Thoracic aorta (tissue), 2 donors: ENCODE measurements at places on chromosomes 3 and 15.

- no peaks in the 10 kb centered on the region for H3K36me3 ChIP-seq
- no peak overlapping the region for H3K4me3 ChIP-seq
- no peak for DNase-seq
- H3K27me3 ChIP-seq: no peaks in the 10 kb centered on the region
- no peak overlapping the region for H3K27ac ChIP-seq
Observed at GRCh38 chr3:3893590-3893989, 94.4 kb downstream of the LRRN1 start.

DNA sequence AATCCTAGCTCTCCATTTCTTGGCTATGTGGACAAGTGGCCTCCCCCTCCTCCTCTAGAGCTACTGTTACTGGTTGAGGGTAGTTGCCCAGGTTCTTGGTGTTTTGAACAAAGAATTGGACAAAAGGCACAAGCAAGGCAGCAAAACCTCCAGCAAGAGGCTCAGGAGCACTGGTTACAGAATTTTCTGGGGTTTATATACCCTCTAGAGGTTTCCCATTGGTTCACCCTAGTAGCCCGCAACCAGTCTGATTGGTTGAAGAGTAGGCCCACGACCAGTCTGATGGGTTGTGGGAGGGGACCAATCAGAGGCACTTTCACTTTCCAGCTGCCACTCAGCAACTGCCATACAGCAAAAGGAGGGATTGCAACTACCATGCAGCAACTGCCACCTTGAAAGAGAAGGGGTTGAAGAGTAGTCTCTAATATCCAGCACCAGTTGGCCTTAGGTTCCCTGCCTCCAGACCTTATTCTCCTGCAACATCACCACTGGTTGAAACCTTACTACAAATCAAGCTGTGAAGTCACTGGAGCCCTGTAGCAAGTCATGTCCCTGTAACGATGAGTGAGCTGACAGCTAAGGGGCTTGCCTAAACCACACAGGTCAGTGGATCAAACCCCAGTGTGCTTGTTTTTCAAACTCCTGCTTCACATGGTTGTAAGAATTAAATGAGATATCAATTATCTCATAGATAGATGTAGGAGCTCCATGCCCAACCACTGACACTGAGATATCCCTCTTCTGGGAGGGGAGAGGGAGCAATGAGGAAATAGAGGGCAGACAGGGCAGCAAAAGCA lies 2.9 kb upstream of the C15orf39 start:
- no peaks in the 10 kb centered on the region for H3K36me3 ChIP-seq
- DNase-seq: no peak
- peaks cover 10% of the 10 kb centered on the region for H3K4me1 ChIP-seq
- no peaks in the 10 kb centered on the region for H3K27me3 ChIP-seq
- no peak overlapping the region for H3K4me3 ChIP-seq
- no peak overlapping the region for H3K27ac ChIP-seq

DNA sequence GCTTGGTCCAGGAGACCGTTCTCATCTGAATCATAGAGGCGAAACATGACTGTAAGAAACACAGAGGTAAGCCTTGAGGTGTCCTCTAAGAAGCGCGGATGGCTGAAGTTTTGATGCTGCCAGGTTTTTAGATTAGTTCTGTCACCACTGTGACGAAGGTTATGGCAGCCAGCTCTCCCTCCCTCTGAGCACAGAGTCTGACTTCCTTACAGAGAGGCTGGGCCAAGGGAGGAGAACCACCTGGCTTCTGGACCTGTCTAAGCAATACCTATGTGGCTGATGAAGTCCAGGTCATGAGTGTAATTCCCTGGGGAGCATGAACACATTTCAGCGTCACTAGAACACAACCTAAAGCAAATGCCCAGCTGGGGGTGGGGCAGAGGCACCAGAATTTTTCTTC lies 77.4 kb downstream of the DGKG start:
- peaks cover 43% of the 10 kb centered on the region for H3K4me1 ChIP-seq
- no peaks in the 10 kb centered on the region for H3K36me3 ChIP-seq
- no peak overlapping the region for H3K27ac ChIP-seq
- no peak overlapping the region for H3K4me3 ChIP-seq
- no peak for DNase-seq

DNA sequence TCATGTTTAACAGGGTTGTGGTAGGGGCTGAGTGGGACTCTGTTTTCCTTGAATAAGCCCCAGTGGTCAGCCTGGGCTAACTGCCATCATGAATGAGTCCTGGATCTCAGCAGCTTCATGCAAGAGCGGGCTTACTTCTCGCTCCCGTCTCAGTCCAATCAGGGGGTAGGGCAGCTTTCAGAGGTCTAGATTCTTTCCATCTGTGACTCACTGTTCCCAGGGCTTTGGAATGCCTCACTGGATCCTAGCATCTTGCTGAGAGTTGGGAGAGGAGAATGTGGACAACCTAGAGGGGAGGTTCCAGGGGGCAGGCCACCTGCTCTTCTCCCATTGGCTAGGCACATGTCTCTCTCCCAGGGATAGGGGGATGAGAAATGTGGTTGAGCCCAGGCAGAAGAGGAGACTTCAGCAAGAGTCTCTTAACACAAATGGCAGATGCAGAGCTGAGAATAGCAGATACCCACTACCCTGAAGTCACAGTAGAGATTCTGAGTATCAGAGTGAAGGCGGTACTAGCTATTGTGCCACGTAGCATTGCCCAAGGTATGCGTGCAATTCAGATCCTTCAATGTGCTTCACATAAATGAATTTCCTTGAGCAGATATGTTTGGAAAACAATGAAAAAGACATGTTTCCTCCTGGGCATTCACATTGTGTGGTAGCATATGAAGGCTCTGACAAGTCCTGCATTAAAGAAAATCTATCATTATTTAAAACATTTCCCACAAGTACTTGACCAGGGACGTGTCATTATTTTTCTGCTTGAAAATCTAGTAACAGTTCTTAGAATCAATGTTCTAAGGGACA lies 257.7 kb upstream of the PROK2 start:
- H3K27me3 ChIP-seq: no peaks in the 10 kb centered on the region
- H3K27ac ChIP-seq: no peak overlapping the region
- H3K4me3 ChIP-seq: no peak overlapping the region
- H3K4me1 ChIP-seq: no peaks in the 10 kb centered on the region
- DNase-seq: no peak
- no peaks in the 10 kb centered on the region for H3K36me3 ChIP-seq

DNA sequence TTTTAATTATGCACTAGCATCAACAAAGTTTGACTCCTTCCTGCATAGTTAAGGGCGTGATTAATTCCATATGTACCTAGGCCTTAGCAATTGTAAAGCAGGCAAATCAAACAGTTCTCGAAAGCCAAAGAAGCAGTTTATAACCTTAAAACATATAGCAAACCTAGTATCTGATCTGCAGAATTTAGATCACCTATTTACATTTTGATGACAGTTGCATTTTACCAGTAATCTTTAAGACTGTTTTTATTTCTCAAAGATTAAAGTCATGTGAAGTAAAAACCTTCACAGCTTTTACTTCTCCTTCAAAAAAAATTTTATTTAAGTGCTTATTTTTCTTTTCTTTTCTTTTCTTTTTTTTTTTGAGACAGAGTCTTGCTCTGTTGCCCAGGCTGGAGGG lies 20.9 kb upstream of the UBP1 start:
- no peak for DNase-seq
- no peak overlapping the region for H3K4me3 ChIP-seq
- no peak overlapping the region for H3K27ac ChIP-seq
- H3K36me3 ChIP-seq: no peaks in the 10 kb centered on the region
- no peaks in the 10 kb centered on the region for H3K27me3 ChIP-seq
